Keratinocyte (primary cell): ENCODE measurements at places on chromosomes 13 and 19. TPM values are rescaled to one million over a fixed set of nuclear protein-coding genes. Genes with fewer than 3 reads are reported as not detected.

DNA sequence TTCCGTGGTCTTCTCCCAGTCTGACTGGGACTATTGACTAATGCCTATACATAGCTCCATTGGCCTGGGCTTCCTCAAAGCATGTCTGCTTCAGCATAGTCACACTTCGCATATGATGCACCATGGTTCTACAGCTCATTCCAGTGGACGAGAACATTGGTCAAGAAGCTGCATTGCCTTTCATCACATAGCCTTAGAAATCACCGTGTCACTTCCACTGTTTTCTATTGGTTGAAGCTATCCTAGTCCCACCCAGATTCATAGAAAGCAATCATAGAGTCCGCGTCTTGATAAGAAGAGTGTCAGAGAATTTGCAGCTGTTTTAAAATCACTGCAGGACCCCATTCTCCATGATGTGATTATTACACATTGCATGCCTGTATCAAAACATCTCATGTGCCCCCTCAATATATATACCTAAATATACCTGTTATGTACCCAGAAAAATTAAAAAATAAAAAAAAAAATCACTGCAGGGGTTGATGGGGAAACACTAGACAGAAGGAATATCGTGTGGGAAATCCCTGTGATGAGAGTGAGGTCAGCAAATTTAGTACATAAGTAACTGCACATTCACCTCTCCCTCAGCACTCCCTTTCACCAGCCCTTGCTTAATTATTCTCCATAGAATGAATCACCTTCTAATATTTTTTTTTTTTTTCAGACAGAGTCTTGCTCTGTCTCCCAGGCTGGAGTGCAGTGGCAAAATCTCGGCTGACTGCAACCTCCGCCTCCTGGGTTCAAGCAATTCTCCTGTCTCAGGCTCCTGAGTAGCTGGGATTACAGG lies 2.2 kb upstream of the ARHGAP33 start:
- no peak overlapping the region for H3K4me3 ChIP-seq
- no peaks in the 10 kb centered on the region for H3K27me3 ChIP-seq
- peaks cover 4% of the 10 kb centered on the region for H3K4me1 ChIP-seq
- no peak overlapping the region for H3K27ac ChIP-seq
- H3K36me3 ChIP-seq = peaks cover 5% of the 10 kb centered on the region
- DNase-seq = no peak

GRCh38 chr19:53471916-53472315 lies 4.4 kb downstream of the ZNF813 start:
- H3K4me1 ChIP-seq = no peaks in the 10 kb centered on the region
- no peak overlapping the region for H3K4me3 ChIP-seq
- H3K27ac ChIP-seq = no peak overlapping the region
- no peaks in the 10 kb centered on the region for H3K27me3 ChIP-seq

- no peaks in the 10 kb centered on the region for H3K4me1 ChIP-seq
- H3K27me3 ChIP-seq = no peaks in the 10 kb centered on the region
- H3K4me3 ChIP-seq = no peak overlapping the region
- no peaks in the 10 kb centered on the region for H3K36me3 ChIP-seq
Measured at GRCh38 chr13:107466326-107467099, 748.8 kb downstream of the LIG4 start.

- no peaks in the 10 kb centered on the region for H3K4me1 ChIP-seq
- H3K27ac ChIP-seq = no peak overlapping the region
- H3K27me3 ChIP-seq = no peaks in the 10 kb centered on the region
- no peak overlapping the region for H3K4me3 ChIP-seq
- DNase-seq = no peak
Measured at GRCh38 chr19:28840891-28841290, 372.1 kb downstream of the UQCRFS1 start.

DNA sequence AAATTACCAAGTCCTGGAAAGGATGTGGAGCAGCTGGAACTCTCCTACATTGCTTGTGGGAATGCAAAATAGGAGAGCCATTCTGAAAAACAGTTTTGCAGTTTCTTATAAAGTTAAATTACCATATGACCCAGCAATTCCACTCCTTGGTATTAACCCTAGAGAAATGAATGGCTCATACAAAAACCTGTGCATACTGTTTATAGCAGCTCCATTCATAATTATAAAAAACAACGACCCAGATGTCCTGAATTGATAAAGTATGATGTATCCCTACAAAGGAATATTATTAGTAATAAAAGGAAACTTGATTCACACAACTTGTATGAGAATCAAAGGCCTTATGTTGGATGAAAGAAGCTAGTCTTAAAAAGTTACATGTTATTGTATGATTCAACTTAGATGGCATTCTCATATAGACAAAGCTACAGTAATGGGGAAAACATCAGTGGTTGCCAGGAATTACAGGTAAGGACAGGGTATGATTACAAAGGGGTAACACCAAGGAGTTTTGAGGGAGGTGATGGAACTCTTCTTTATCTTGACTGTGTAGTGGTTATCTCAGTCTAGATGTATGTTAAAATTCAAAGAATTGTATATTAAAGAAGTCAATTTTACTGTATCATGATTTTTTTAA lies 35.4 kb downstream of the GPR180 start:
- DNase-seq = no peak
- H3K27ac ChIP-seq = no peak overlapping the region
- H3K27me3 ChIP-seq = no peaks in the 10 kb centered on the region
- H3K36me3 ChIP-seq = no peaks in the 10 kb centered on the region
- no peak overlapping the region for H3K4me3 ChIP-seq

GRCh38 chr19:8373867-8374813 lies 10.2 kb downstream of the ANGPTL4 start:
- DNase-seq = no peak
- H3K27me3 ChIP-seq = no peaks in the 10 kb centered on the region
- H3K4me1 ChIP-seq = no peaks in the 10 kb centered on the region
- no peak overlapping the region for H3K4me3 ChIP-seq
- H3K36me3 ChIP-seq = peaks cover 14% of the 10 kb centered on the region
- H3K27ac ChIP-seq = no peak overlapping the region

- DNase-seq = no peak
- peaks cover 4% of the 10 kb centered on the region for H3K27me3 ChIP-seq
- peaks cover 23% of the 10 kb centered on the region for H3K4me1 ChIP-seq
- no peaks in the 10 kb centered on the region for H3K36me3 ChIP-seq
- no peak overlapping the region for H3K27ac ChIP-seq
Measured at GRCh38 chr13:27038323-27038722, 133.3 kb downstream of the USP12 start.

DNA sequence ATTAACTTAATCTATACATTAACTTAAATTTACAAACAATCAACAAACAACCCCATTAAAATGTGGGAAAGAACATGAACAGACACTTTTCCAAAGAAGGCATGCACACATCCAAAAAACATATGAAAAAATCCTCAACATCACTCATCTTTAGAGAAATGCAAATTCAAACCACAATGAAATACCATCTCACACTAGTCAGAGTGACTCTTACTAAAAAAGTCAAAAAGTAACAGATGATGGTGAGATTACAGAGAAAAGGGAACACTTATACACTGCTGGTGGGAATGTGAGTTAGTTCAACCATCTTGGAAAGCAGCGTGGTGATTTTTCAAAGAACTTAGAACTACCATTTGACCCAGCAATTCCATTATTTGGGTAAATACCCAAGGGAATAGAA lies 759.2 kb upstream of the SLITRK1 start:
- no peak overlapping the region for H3K27ac ChIP-seq
- no peaks in the 10 kb centered on the region for H3K27me3 ChIP-seq
- DNase-seq = no peak
- no peak overlapping the region for H3K4me3 ChIP-seq
- H3K4me1 ChIP-seq = peaks cover 3% of the 10 kb centered on the region

GRCh38 chr13:96314974-96315373 lies 225.1 kb downstream of the HS6ST3 start:
- no peaks in the 10 kb centered on the region for H3K27me3 ChIP-seq
- DNase-seq = no peak
- no peaks in the 10 kb centered on the region for H3K36me3 ChIP-seq
- H3K27ac ChIP-seq = no peak overlapping the region
- H3K4me3 ChIP-seq = no peak overlapping the region

DNA sequence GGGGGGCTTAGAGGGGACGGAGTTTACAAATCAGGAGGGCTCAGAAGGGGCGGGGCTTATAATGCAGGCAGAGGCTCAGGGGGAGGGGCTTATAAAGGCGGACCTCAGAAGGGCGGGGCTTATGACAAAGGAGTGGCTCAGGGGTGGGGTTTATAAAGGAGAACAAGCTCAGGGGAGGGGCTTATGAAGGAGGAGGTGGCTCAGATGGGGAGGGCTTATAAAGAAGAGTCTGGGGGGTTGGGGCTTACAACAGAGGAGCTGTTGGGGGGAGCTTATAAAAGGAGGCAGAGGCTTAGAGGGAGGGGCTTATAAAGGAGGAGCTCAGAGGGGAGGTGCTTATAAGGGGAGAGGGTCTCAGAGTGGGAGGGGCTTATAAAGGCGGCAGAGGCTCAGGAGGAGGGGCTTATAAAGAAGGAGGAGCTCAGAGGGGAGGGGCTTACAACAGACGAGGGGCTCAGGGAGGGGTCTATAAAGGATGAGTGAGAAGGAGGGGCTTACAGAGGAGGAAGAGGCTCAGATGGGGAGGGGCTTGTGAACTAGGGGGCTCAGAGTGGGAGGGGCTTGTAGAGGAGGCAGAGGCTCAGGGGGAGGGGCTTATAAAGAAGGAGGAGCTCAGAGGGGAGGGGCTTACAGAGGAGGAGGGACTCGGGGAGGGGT lies 1.0 kb downstream of the SMIM24 start:
- no peak overlapping the region for H3K27ac ChIP-seq
- peaks cover 32% of the 10 kb centered on the region for H3K27me3 ChIP-seq
- no peak overlapping the region for H3K4me3 ChIP-seq
- H3K36me3 ChIP-seq = no peaks in the 10 kb centered on the region
- DNase-seq = no peak
- no peaks in the 10 kb centered on the region for H3K4me1 ChIP-seq

DNA sequence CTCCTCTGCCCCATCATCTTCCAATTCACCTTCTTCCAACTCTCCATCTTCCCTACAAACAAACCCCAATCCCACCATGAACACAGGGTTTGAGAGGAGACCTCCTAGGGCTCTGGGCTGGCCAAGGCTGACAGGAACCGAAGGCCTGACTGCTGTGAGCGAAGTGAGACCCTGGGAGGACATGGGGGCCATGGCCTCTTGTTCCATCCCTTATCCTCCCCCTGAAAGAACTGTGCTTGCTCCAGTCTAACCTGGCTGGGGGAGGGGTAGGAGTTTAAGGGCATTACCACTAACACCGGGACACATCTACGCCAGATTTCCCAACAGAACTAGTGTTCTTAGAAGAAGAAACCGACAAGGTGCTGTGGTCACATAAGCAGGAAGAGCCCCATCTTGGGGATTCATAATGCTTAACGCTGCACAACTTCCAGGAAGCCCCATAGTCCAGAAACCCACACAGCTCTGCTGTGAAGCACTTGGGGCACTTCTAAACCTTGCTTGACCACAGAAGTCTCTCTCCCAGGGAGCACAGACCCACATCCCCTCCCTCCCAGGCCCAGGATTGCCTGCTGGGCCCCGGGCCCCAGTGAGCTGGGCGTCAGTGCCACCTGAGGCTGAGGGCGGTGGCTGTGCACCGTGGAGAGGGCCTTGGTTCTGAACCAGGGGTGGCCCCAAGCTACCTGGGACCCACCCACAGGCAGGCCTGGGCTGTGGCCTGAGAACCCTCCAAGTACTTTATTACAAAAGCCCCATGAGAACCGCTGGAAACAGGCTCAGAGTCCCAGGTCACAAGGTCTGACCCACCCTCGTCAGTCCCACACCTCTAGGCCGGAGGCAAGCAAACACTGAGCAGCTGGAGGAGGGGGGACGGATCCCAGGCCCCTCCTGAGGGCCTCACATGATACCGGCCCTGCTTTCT lies 18.8 kb downstream of the ZC3H4 start:
- no peaks in the 10 kb centered on the region for H3K27me3 ChIP-seq
- H3K27ac ChIP-seq = peak overlapping the region; percentile 68
- H3K36me3 ChIP-seq = peaks cover 9% of the 10 kb centered on the region
- H3K4me1 ChIP-seq = peaks cover 15% of the 10 kb centered on the region

DNA sequence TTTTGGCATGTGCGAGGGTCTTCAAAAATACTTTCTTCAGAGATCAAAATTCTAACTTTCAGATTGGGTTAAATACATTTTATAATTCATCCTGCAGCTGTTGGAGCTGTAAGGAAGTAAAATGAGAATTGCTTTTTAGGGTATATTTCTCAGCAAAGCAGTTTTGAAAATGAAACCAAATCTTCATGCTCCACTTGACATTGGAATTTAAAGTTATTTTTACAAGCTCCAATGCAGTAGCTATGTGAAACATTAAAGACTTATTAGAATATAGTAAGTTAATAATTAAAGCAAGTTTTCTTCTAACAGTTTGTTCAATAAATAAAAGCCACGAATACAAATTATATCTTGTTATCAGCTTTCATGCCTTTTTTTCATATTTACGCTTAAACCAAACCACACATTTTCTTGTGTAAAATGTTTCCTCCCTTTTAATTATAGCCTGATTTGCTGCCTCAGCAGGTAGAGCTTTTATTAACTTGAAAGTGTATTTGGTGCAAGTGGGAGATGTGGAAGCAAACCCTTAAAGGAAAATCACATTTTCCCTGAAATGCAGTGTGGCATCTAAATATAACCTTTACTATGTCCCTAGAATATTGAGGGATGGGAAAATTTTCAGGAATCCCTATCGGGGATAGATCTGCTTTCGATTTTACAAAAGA lies 12.4 kb upstream of the MICU2 start:
- H3K27me3 ChIP-seq = no peaks in the 10 kb centered on the region
- no peak for DNase-seq
- no peak overlapping the region for H3K4me3 ChIP-seq
- no peaks in the 10 kb centered on the region for H3K36me3 ChIP-seq
- H3K4me1 ChIP-seq = no peaks in the 10 kb centered on the region

DNA sequence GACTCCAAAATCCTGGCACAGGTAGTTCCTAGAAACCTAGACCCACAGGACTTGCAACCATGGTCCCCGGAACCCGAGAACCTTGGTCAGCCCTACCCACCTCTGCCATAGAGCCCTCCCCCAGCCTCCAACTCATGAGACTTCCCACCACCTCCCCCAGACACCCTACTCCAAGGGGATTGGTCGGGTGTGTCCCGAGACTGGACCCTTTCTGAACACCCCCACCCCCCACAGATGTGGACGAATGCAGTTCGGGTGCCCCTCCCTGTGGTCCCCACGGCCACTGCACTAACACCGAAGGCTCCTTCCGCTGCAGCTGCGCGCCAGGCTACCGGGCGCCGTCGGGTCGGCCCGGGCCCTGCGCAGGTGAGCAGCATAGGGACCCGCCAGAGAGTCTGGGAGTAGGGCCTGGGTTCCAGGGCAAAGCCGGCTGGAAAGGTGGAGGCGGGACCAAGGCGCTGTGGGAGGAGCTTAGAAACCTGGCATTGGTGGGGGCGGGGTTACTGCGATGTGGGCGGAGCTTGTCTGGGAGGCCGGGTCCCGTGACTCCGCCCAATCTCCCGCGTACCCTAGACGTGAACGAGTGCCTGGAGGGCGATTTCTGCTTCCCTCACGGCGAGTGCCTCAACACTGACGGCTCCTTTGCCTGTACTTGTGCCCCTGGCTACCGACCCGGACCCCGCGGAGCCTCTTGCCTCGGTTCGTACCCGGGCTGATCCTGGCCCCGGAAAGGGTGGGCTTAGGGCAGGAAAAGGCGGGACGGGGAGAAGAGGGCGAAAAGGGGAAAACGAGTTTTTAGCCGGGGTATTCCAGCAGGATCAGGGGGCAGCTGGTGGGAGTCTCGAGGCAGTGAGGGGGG lies 11.9 kb downstream of the LTBP4 start:
- peak overlapping the region; percentile 58 for H3K4me3 ChIP-seq
- no peaks in the 10 kb centered on the region for H3K27me3 ChIP-seq
- peaks cover 40% of the 10 kb centered on the region for H3K4me1 ChIP-seq
- peaks cover 8% of the 10 kb centered on the region for H3K36me3 ChIP-seq

The ZNF66 gene
- polyA plus RNA-seq = 2.7 to 3.5 TPM (median 3.4 TPM) in 3 replicates

The DCLK1 gene
- 0.03 to 0.05 TPM (median 0.04 TPM) in 3 replicates for polyA plus RNA-seq

The CLEC4G gene
- polyA plus RNA-seq = not detected in 3 replicates

The DKKL1 gene
- polyA plus RNA-seq = 0.10 TPM in 1 of 3 replicates, not detected in the others

The SERP2 gene
- 0.45 to 0.88 TPM (median 0.66 TPM) in 3 replicates for polyA plus RNA-seq

The GPR12 gene
- 0.04 TPM in 1 of 3 replicates, not detected in the others for polyA plus RNA-seq

The FKRP gene
- 6.1 to 12.6 TPM (median 6.1 TPM) in 3 replicates for polyA plus RNA-seq

The ZNF729 gene
- polyA plus RNA-seq = not detected in 3 replicates
